ENCODE measurements at places on chromosomes 5 and 9. TPM values are rescaled to one million over a fixed set of nuclear protein-coding genes. Genes with fewer than 3 reads are reported as not detected.

Gene IFNB1
- 7.8 TPM for total RNA-seq

Gene HMCN2
- total RNA-seq: not detected

Gene ITK
- total RNA-seq: 209 TPM

Gene FSTL4
- 0.52 TPM for total RNA-seq
